ENCODE measurements at places on chromosomes 4 and X.

DNA sequence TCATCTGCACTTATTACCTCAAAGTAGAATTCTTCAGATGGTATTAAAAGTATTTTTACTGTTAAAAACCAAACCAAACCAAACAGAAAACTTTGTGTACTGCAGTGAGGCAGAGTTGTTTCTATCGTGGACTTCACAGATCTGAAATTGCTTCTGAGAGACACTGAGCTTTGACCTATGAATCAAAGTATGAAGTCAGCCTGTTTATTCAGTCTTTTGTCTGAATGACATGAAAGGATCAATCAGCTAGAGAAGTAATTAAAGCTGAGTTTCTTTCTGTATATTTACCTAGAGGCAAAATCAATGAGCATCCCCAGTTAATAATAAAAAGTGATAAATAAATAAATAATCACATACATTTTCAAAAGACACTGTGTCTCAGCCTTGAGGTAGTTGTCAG, 2121.0 kb downstream of the PCDH7 start:
- DNase-seq: no peak

- no peak for DNase-seq
These were observed 29.1 kb downstream of the PFKFB1 start for GRCh38 chrX:54964766-54965497.

GRCh38 chr4:164997324-164997723, 19.9 kb upstream of the TRIM61 start:
- no peak for DNase-seq

DNA sequence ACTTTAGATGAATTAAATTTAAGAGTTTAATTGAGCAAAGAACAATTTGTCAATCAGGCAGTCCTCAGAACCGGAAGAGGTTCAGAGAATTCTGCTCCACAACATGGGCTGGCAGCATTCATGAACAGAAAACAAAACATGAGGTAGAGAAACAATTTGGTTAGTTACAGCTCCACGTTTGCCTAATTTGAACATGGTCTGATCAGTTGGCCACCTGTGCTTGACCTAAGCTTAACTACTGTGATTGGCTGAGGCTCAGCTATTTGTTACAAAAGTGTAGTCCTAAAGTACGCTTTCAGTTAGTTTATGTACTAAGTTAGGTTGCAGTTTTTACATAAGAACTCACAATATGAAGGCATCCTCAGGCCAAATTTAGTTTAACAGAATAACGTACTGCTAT, 258.6 kb downstream of the ADAM29 start:
- no peak for DNase-seq

GRCh38 chrX:56600141-56600540, 36.7 kb downstream of the UBQLN2 start:
- DNase-seq: peak; percentile 8

GRCh38 chrX:136525738-136526606, 6.0 kb upstream of the VGLL1 start:
- peak; percentile 1 for DNase-seq

GRCh38 chrX:78316265-78316664, 11.1 kb downstream of the CYSLTR1 start:
- peak; percentile 61 for DNase-seq

- no peak for DNase-seq
These were observed 59.7 kb downstream of the SH3BGRL start for GRCh38 chrX:81261576-81261975.

DNA sequence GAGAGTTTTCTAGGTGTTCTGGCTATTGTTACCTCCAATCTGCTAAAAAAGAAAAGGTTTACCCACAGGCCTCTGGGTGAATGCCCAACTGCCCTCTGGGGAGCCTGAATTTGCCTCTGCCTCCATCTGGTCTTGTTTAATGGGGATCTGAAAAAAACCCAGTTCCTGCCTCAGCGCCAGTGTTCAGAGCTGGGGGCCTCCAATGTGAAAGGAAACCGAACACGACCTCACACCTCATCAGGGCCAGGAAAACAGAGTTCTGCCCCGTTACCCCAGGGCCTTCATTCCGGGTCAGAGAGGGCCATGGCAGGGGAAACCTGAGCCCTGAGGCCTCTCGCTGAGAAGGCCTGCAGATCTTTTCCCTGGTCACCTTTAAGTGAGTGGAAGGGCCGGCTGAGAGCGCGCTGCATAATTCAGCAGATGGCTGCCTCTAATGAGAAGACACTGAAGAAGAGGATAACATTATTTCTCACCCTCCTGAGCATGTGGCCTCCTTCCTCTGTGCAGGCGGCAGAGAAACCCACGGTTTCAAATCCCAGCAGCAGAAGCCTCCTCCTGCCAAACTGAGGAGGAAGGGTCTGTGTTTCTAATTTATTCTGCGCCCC, 6.8 kb downstream of the SEPTIN6 start:
- no peak for DNase-seq

DNA sequence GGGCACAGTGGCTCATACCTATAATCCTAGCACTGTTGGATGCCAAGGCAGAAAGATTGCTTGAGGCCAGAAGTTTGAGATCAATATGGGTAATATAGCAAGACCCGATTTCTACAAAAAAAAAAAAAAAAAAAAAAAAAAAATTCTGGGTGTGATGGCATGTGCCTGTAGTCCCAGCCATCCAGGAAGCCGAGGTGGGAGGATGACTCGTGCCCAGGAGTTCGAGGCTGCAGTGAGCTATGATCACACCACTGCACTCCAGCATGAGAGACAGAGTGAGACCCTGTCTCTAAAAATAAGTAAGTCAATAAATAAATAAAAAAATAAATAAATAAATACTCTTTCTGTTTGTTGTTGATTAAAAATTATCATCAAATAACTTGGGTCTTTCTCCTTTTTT, 62.4 kb upstream of the BMPR1B start:
- peak; percentile 51 for DNase-seq

DNA sequence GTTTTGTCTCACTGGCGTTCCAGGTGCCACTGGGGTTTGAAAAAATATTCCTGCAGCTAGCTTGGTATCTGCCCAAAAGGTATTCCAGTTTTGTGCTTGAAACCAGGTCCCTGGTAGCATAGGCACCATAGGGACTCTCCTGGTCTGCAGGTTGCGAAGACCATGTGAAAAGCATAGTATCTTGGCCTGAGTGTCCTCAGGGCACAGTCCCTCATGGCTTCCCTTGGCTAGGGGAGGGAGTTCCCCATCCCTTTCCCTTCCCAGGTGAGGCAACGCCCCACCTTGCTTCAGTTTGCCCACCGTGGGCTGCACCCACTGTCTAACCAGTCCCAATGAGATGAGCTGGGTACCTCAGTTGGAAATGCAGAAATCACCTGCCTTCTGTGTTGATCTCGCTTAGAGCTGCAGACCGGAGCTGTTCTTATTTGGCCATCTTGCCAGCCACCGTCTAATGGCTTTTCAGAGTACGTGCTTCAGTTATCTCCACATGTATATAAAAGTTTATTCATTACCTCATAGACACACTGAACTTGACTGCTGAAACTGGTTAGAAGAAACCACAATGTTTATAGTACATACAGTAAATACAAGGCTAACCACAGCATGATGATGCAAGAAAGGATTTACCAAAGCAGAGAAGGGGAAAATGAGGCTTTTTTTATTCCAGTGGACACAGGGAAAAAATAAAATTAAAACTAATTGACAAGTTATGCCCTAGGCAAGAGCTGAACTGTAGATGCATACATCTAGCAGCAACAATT, 10.6 kb downstream of the PBDC1 start:
- no peak for DNase-seq

DNA sequence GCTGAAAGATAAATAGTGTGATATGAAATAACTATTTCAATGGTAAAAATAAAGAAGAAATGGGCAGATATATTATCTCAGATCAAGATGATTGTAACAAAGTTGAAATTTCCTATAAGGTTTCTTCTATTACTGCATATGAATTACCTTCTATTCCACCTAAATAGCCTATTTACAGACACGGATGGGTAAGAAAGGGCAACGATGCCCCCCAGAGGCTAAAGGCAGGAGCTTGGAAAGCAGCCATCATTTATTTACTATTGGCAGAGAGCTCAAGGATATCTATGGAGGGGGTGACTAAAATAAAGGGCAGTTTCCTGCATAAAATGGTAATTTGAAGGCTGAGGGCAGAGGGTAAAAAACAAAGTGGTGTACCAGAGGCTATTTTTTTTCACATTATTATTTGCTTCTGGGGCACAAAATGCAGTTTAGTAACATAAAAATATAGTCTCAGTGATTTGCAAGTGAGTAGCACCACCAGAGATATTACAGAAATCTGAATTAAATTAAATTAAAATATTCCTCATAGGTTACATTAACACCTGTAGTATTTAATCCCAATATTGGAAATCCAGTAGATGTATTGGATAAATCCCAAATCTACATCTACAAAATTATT, 123.1 kb downstream of the BTC start:
- DNase-seq: peak; percentile 82

DNA sequence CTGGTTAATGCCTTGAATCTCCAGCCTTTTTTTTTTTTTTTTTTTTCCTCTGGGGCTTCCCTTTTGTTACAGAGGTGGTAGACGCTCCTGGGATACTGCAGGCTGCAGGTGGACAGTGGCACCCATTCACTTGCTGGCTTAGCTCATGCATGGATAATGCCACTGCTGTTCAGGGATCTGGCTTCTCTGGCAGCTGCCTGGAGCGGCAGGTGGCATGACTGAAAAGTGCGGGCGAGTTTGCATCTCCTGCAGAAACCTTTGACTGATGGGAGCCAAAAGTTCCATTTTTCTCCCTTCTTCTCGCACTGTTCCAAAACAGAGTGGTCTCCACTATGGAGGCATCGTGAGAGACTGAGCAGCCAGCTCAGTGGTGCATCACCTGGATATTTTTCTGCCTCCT, 5.9 kb upstream of the STIM2 start:
- no peak for DNase-seq

DNA sequence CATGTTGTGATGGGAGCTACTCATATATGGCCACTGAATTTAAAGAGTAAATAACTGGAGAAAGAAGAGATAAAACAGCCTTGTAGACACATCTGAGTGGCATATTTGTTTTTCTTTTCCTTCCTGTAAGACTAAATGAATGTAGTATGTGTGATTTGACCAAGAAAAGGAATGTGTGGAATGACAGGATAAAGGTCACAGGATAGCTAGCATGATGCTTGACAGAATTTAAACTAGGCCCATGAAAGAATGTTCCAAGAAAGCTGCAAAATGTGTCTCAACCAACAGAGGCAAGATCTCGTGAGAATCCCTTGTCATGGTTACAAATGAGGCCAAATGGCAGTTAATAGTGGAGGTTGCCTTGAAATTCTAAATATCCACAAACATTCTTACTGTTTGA, 137.0 kb downstream of the KCNIP4 start:
- no peak for DNase-seq

GRCh38 chr4:52098618-52099017, 47.5 kb downstream of the SPATA18 start:
- DNase-seq: peak; percentile 75

DNA sequence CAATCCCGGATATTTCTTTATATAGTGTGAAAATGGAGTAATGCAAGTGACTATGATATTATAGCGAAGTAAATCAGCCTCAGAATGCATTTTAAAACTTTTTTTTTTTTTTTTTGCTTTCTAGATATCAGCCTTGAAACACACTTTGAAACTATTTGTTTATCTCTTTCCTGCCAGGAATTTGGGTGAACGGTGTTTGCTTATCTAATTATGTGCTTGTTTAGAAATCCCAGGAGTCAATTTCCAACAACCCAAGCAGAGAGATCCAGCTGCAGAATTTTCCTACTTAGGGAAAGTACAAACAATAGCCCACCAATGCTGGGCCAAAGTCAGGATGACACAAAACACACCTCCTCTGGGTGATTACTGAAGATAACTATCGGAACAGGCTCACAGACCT, 958.8 kb downstream of the PCDH18 start:
- no peak for DNase-seq

DNA sequence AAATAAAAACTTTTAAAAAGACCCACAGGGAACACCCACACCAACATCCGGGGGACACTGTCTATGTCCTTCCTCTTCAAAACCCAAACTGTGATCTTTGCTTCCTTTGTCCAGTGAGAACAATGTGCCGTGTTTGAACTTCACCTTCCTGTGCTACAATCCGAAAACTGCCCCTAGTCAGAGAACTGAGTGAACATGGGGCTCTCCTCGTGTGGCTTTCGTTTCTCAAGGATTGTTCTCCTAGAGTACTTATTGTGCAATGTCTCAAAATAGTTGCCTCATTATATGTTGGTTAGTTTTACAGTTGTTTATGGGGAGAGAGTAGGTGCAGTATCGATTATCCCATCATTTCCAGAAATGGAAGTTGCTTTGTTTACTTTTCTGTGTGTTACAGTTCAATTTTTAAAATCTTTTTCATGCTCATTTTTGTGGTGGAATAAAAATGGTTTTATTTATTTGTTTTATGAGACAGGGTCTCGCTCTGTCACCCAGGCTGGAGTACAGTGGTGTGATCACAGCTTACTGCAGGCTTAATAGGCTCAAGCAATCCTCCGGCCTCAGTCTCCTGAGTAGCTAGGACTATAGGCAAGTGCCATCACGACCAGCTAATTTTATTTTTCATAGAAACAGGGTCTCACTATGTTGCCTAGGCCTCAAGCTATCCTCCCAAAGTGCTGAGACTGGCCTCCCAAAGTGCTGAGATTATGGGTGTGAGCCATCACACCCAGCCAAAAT, 29.9 kb downstream of the RBMX start:
- DNase-seq: peak; percentile 53

- no peak for DNase-seq
These were observed 53.2 kb downstream of the COMMD8 start for GRCh38 chr4:47410271-47410670.

- DNase-seq: no peak
These were observed 56.2 kb downstream of the CCDC158 start for GRCh38 chr4:76364763-76365162.

DNA sequence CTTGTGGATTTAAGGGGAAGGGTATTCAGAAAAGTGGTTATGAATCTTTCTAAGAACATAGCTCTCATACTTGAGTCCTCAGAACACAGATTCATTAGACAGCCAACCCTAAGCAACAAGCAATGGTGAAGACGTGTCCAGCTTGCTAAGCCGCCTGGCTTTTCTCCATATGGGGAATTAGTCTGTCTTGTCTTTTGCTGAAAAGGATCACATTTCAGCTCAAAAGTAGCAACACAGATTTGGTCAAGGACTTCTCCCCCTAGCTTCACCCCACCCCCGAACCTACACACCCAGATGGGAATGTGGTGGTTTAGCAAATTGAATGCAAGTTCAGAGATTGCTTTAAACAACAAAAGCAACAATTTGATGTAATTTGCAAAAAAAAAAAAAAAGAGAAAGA, 103.3 kb upstream of the RASGEF1B start:
- DNase-seq: no peak

DNA sequence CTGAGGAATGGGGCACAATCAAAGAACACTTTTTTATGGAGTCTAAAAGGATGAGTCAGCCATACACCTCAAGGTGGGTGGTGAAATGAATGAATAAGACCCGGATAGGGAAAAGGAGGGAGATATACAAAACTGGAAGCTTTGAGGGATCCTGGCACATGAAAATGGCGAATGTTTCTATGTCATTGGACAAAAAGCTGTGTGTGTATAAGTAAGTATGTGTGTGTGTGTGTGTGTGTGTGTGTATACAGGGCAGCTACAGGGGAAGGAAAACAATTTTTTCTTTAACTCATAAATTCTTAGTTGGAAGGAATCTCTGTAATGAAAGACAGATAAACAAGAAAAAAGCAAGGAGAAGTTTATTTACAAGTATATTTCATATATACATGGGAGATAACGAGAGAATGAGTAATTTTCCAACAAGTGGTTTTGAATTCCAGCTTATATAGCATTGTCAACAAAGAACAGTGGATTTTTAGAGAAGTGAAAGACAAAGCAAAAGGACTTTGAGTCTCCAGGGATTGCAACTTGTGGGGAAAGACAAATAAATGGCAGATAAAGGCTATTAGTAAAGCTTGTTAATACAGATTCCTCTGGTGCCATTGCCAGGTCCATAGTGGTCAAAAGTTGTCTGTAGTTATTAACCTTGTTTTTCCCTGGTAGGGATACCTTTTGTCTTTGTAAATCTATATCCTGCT, 99.7 kb downstream of the MMRN1 start:
- peak; percentile 13 for DNase-seq

Data from suppressor macrophage (primary cell).